Activated CD8-positive, alpha-beta memory T cell treated with anti-CD3 and anti-CD28 coated beads, Interleukin-2, amount 50 U/mL, for 4 hours (primary cell): ENCODE measurements at places on chromosomes 4 and X.

DNA sequence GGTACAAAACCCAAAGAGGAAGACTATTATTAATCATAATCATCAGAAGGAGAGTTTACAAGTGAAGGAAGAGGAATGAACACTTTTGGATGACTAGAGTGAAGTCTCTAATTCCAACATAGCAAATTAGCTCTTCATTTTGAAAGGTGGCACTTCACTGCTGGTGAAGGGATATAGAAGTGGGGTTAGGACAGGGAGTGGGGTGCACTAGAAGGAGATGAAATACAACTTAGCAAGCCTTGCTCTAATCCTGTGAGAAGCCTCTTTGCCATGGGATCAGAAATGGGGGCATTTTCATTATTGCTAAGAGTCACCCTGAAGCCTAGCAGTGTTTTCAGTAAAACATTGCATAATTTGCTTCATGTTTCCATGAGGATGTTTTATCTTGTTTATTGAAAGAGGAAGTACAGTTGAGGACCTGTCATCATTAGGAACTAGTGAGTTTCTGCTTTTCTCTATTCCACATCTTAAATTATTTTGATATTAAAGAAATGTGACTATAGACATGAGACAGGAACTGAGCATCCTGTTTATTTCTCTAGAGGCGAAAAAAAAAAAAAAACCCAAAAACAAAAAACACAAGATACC, 9.3 kb upstream of the GRPR start:
- no peak for DNase-seq

DNA sequence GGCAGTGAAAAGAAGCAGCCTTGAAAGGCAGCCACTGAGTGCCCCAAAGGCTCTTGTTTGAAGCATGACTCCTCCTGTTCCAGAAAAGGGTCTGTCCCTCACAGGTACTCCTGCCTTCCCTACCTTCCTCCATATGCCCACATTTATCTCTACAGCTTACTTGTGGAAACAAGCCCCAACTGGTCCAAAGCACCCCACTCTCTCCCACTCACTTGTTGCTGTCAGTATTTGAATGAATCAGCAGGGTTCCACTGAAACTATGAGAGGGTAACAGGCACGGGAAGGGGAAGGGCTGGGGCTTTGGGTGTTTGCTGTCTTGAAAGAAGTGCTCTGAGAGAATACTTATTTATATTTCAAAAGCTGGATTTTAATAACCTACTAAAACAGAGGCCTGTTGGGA, 34.9 kb downstream of the GPR143 start:
- no peak for DNase-seq

- DNase-seq, result no peak
Observed at GRCh38 chr4:168917138-168917779, 92.8 kb downstream of the CBR4 start.

DNA sequence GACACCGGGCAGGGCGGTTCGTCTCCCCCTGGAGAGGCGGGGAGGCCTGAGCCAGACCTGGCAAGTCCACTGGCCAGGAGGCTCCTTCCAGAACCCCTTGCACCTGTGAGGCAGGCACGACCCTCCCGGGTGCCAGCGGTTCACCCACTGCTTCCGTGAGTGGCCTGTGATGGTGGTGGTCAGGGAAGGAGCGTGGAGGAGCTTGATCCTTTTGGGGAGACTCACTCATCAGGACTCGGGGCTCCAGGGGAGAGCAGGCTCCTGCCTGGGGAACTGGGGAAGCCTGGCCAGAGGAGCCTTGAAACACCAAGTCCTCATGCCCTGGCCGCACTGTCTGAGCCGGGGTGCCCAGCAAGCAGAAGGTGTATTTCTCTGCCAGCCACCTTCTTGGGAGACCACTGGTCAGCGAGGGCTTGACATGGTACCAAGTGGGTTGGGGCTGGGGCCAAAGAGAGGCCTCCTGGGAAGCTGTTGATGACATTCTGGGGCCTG, 860 bp downstream of the FAM50A start:
- DNase-seq, result no peak

DNA sequence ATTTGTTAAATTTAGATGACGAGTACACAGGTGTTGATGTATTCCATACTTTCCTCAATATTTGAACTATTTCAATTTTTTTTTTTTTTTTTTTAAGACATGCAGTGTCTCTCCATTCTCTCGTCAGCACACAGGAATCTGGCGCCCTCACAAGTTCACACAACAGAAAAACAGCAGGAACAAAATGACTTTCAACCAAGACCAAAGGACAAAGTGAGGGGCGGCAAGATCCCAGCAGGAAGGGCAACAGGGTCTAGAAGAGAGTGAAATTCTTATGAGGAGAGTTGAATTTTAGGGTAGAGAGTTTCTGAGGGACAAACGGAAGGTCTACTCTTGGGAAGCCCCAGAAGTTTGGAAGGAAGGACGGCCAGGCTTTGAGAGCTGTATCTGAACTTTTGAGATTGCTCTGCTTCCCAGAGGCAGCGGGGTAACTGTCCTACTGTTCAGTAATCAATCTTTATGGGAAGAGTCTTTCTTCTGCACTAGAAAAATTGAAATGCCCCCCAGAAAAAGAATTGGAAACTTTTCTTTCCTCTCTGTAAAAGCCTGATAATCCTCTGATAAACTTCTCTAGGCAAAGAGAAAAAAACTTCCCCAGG, 760.2 kb downstream of the RAB28 start:
- no peak for DNase-seq

DNA sequence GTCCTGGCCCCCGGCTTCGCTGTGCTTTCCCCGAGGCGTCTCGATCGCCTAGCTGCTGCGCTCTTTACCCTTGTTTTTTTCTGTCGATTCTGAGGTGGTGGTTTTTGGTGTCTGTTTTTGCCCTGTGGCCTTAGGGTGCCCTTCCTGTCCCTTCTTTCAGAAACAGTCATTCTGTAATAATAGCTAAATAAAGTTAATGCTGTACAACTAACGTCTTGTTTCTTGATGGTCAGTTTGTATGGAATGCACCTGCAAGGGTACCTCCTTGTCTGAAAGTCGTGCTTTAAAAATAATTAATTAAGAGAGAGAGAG, 686 bp downstream of the FIP1L1 start:
- no peak for DNase-seq

DNA sequence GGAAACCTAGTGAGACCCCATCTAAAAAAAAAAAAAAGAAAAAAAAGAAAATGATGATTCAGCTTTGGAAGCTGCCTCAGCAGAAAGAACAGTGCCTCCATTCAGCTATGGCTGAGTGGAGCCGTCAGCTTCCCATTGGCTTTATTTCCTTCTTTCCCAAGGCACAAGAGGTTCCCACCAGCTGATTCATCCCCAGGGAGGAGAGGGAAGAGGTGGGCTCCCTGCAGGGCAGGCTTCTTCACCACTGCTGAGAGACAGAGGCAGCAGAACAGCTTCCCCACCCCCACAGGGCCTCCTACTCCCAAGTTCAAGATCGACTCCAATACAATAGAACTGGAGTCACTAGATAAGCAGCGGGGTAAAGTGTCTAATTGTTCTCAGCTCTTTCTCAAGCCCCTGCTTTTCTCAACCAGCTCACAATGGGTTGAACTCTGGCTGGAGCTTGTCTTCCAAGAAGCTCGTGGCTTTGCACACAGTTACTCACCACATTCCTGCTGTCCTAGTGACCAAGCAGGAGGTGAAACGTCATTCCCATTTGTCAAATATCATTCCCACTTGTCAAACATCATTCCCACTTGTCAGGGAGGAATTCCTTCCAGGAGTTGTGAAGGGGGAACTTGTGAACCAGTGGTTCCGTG, 47.8 kb downstream of the FHDC1 start:
- DNase-seq, result no peak

DNA sequence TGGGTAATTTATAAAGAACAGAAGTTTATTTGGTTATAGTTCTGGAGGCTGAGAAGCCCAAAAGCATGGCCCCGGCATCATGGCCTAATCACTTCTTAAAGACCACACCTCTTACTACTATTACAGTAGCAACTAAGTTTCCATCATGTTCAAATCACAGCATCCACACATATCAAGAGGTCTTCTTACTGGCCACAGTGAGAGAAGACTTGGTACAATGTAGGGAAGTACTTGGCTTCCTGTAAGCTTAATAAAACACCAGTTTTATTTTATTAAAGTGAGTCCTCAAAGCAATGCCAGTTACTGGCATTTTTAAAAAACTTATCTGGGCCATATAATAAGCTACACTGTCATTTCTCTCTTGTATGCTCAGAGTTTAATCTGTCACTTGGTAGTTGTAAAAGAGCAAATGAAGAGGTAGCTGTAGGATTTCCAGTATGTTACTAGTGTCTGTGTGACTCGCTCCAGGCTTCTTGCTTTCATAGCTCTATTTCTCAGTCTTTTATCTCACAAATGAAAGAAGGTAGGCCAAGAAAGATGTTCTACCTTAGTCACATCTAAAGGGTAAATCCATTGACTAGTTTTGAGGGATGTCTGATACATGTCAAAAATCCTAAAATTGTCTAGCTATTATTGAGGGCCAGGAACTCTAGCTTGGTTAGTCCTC, 159.2 kb upstream of the CPEB2 start:
- no peak for DNase-seq

DNA sequence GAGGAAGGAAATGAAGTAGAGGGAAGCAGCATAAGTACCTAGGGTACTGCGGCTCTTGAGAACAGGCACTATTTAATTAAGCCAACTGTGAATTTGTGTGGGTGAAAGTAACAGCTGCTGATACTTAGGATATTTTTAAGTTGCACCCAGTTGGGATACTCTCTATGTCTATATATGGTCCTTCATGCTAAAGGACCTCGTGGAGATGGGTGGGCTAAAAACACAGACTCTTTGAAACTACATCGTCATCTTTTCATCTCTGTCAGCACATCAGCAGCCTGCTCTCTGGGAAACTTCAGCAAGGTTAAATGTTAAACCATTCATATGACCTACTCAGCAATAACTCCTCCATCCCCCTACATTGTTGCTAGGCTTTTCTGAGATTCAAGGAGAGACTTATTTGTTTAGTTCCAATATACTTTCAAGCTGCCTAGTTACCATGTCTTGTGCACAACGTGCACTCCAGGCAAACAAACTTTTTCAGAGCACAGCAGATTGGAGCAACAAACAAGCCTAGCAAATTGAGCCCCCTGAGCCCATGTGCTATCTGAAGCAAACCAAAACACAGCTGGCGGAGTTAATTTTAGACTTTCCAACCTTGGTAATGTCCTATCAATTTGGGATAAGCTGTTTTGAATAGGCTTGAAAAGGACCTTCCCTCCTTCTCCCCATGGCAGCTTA, 6.2 kb upstream of the MOB1B start:
- no peak for DNase-seq

- no peak for DNase-seq
Observed at GRCh38 chr4:125010796-125011503, 298.4 kb upstream of the ANKRD50 start.

DNA sequence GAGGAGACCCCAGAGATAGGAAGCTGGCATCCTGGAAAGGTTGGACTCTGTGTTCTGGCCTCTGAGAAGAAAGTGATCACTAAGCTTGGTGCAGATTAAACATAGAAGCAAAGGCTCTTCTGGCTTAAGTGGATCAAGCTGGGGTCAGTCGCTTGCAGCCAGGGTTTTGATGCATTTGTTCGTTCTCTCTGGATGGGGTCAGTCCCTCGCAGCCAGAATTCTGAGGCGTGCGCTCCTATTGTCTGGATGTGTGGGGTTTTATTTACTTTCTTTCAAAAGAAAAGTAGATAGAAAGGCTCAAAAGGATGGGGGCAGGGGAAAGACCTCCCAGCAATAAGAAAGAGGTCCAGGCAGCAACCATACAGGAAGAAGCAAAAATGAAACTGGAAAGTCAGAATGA, 152.6 kb downstream of the DHRSX start:
- DNase-seq, result no peak

- DNase-seq, result no peak
Observed at GRCh38 chrX:77768787-77769186, 17.2 kb downstream of the ATRX start.

GRCh38 chr4:74675673-74676279, 118.5 kb downstream of the BTC start:
- DNase-seq, result no peak

DNA sequence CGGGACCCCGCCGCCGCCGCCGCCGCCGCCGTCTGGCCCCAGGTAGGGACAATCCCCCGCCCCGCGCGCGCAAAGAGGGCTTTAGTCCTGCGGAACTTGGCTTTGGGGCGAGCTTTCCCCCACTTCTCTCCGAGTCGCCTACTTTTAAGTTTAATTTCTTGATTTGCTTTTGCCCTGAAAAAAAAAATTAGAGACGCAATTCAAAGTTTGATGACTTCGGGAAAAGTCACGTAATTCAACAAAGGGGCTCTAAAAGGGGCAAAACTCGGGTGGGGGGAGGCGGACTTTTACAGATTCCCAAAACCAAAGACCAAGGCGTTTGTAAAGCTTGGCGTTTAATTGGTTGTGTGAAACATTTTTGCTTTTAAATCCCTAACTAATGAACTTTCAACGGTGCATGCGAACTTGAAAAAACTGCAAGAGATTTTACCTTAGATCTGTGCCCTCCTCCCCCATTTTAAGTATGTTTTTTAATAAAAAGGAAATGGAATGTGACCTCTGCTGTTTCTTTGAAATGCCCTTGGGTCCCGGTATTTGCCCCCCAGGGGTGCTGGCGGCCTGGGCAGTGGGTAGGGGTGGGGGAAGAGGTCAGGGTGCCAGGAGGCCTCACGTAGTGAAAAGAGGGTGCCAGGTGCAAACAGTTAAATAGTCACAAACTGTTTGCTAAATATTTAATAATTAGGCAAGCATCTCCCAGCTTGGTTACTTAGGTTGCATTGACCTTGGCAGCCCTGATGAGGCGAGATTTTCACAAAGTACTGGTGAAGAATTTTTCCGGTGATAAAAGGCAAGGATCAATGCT, 209.7 kb downstream of the NWD2 start:
- DNase-seq, result no peak

- no peak for DNase-seq
Observed at GRCh38 chr4:85744950-85745349, 270.0 kb downstream of the ARHGAP24 start.

DNA sequence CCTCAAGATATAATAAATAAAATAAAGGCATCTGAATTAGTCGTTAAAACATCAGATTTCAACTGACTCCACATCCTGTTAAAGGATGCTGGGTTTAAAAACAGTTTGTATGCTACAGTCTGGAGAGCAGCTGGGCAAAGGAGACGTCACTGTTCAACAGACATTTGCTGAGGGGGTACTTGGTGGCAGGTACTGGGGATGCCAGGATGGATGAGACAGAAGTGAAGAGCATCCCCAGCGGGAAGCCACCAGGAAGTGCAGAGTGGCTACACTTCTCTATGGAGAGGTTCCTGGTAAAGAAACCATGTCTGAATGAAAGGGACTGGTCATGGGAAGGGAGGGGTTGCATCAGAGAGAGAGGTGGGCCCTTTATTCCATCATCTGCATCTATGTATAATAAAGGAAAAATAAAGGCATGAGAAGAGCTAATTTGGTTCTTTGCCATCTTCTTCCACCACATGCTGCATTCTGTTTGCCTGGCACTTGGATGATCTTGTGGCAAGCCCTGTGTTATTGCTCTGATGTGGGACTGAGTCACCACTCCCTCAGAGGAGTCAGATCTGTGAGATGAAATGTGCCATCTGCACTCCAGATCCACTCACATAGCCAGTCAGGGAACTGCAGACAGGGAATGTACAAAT, 145.0 kb downstream of the SOWAHB start:
- no peak for DNase-seq

DNA sequence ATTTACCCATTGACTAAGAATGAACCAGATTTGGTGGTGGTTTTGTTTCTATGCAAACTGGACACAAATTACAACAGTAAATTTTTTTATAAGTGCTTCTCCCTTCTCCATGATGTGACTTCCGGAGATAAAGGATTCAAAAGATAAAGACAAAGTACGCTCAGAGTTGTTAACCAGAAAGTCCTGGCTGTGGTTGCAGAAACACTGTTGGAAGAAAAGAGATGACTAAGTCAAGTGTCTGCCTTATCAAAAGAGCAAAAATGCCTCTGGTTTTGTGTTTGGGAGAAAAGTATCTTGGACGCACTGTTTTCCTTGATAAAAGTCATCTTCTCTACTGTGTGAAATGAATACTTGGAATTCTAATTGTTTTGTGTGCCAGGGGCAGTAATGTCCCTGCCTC, 213.4 kb downstream of the GC start:
- no peak for DNase-seq
